GM12891 (cell line): ENCODE measurements at places on chromosomes 7 and 10.

- no peak for DNase-seq
These were observed 100.3 kb downstream of the TRRAP start for GRCh38 chr7:98978672-98979071.

GRCh38 chr7:10838228-10838627, 135.4 kb upstream of the PHF14 start:
- no peak for DNase-seq

- DNase-seq = no peak
These were observed 16.2 kb downstream of the BEND7 start for GRCh38 chr10:13512564-13512963.

DNA sequence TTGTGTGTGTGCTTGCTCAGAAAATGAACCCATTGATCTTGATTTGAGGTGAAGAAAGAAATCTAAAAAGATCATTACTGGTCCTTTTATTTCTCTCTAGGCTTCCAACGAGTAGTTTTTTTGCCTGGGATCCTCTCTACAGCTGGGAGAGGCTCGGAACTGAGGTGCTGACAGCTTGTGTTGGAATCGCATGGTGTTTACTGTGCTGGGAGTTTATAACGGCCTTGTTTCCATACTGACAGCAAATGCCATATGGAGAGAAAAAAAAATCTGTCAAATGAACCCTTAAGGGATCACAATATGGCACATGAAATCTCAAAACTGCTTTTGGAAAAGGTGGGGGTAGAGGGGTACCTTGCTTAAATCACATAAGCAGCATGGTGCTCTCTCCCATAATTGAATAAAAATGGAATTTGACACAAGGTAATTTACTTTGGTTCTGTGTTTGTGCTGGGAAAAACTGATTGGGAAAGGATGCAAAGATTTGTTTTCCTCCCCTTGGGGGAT, 165.0 kb downstream of the RGS10 start:
- DNase-seq = no peak

DNA sequence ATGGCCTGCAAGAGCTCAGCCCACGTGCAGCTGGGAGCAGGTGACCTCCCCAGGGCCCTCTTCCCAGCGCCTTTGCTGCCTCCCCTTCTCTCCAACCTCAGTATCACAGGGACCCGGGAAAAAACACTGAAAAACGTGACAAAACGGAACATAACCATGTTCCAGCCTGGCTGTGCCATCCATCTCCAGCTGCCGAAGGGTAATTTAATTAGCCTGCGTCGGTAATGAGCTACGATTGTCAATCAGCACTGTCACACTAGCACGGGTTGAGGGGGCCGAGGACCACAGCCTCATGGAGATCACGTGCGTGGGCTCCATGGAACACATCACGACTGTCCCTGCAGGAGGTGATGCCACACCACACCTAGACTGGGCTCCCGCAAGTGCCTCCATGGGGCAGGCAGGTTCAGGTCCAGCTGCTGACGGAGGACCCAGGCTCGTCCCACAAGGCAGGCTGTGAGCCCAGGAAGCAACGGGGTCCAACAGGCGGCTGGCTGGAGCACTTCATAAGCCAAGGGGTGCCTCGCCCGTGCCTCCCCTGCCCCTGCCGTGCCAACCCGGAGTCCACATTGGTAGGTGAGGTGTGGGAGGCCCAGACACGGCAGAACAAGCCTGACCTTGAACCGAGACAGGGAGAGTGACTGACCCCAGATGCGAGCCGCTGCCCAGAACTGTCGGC, 199.5 kb downstream of the ELFN1 start:
- no peak for DNase-seq
